ENCODE measurements at places on chromosomes 4 and X.

DNA sequence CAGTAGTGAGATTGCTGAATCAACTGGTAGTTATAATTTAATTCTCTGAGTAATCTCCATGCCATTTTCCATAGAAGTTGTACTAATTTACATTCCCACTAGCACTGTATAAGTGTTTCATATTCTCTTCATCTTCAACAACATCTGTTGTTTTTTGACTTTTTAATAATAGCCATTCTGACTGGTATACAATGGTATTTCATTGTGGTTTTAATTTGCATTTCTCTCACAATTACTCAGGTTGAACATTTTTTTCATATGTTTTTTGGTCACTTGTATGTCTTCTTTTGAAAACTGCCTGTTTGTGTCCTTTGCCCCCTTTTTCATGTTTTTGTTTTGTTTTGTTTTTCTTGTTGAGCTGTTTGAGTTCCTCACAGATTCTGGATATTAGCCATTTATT, 880.2 kb downstream of the RAPGEF2 start:
- no peak for DNase-seq

DNA sequence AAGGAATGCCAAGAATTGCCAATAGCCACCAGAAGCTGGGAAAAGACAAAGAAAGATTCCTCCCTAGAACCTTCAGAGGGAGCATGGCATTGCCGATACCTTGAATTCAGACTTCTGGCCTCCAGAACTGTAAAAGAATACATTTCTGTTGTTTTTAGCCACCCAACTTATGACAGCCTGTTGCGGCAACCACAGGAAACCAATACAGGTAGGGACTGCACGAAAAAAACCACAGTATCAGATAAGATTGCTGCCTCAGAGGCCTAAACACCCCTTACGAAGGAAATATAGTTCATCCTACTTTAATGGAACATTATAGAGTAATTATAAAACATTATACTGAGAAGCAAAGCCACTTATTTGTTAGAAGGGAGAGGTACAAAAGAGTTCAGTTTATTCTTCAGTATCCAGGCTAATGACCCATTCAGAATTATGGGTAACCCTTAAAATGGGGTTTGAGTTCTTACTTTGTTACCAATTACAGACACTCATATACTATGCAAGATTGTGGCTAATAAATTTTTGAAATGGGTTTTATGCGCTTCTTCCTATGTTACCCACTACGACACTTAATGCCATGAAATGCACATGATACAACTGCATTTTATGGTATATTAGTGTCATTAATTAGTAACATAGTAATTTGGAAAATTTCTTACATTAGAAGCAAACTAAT, 37.4 kb upstream of the SMIM10L2A start:
- no peak for DNase-seq

DNA sequence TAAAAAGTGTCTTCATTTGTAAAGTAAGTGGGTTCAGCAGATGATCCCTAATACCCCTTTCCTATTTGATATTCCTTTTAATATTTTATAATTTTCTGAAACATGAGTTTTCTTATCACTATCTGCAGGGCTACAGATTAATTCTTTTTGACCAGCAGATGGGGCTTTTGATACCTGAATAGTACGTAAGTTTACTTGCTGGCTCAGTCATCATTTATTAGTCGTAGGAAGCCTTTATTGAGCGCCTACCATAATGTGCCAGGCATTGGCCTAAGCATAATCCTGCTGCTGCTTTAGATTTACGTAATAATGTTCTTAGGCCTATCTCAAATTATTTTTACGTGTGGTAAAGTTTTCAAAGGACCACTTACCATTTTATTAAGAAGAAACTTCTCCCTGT, 33.1 kb downstream of the OSTC start:
- no peak for DNase-seq

DNA sequence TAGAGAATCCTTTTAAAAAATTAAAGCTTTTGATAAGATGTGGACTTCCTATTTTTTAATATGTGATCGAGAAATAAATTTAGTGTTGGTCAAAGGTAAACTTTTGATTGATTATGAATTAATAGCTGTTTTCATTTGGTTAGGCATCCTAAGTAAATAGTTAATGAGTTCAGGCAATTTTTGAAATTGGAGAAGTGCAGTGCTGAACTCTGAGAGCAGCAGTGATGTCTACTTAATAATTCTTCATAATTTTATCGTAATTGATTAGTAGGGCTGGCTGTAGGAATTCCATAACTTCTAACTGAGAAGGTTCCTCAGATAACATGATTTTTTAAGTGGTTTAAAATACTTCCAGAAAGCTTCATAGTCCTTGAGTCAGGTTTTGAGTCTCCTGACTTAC, 1.5 kb downstream of the MND1 start:
- DNase-seq: no peak

DNA sequence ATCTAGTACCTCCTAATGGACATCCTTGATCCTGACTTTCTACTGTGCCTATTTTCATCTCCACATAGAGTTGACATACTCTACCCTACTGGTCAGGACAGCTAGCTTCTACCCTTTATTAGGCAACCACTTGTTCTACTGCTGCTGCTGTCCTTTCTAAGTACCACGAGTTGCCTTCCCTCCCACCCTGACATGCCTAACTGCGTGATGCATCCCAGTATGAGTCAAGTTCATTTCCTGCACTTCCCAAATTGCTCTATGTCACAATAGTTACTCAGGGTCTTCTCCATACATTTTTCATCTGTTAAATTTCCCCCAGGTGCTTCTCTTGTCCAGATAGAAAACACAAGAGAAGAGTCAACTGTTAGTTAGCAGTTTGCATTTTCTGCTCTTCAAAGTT, 133.4 kb downstream of the TBC1D19 start:
- no peak for DNase-seq

DNA sequence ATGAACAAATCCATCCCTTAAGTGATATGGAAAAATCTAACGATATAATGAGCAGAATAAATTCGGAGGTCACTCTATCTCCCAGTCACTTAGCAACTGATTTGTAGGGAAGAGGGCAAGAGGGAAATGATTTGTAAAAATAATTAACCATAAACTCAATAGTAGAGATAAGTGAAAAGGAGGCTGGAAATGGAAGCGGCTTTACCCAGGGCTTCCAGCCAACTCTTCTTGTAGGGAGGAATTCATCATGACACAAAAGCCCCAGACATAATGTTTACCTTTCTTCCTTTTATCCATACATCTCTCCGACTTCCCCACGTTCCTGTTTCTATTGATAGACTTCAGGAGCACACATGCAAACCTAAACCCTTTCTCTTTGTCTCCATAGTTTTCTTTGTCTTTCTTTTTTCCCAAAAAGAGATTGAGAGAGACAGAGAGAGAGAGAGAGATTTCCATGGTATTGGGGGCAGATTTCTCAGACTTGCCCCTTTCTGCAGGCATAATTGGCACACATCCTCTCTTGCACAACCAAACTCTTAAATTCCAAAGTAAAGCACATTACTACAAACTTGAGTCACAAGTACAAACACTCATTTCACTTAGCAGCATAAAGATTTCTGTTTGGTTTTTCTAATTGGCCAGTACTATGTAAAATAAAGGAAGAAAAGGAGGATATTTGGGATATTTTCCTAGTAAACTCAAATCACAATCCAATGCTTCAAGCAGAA, 140.9 kb downstream of the MAPK10 start:
- DNase-seq: peak; percentile 41

DNA sequence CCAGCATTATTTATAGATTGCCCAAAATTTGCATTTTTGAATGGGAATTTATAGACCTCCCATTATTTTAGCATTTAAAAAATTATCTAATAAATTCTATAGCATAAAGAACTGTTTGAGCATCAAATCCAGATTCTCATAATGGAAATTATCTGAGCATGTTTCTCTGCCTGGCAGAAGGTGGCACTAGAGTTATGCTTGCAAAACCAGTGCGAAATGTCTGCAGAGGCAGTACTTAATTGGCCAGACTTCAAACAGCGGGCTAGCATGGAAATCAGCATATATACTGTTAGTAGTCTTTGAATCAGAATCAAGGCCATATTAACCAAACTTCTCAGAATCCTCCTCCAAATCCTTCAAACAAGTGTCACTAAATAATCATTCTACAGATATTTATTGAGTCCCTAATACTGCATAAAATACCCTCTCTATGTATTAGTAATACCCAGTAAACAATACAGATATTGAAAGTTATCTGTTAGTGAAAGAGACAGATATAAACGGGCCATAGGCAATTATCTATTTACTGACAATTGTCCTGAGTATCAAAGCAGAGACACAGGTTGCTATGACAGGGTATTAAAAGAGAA, 78.7 kb upstream of the DCLK2 start:
- DNase-seq: peak; percentile 15

DNA sequence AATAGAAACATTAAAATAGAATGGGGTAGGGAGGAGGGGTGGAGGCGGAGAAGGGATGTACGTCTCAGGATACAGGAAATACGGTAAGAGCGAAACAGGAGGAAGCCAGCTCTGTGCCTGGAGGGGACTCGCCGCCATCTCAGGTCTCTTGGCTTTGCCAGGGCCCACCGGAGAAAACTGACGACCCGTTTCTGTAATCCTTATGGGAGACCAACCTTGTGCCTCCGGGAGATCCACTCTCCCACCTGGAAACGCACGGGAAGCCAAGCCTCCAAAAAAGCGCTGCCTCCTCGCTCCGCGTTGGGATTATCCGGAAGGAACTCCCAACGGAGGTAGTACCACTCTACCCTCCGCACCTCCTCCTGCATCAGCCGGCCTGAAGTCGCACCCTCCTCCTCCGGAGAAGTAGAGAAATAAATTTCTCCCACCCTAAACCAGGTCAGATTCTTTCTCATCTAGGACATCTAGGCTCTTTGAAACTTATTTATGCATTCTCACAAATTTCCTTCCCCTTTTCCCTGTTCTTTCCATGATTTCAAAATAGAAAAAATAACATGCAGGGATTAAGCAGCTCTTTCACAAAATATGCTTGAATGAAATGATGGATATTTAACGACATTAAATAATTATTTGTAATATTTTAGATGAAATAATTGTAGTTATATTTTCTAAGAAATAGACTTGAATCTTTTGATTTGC, at the start of gene NBDY:
TSS of gene NBDY (plus strand) at position 92 of the 699 bp plus-strand sequence. CDS start at position 203, 111 bp downstream.
- DNase-seq: peak; percentile 70

- peak; percentile 53 for DNase-seq
Measured at GRCh38 chrX:48025561-48025960, 18.8 kb downstream of the SPACA5 start.

DNA sequence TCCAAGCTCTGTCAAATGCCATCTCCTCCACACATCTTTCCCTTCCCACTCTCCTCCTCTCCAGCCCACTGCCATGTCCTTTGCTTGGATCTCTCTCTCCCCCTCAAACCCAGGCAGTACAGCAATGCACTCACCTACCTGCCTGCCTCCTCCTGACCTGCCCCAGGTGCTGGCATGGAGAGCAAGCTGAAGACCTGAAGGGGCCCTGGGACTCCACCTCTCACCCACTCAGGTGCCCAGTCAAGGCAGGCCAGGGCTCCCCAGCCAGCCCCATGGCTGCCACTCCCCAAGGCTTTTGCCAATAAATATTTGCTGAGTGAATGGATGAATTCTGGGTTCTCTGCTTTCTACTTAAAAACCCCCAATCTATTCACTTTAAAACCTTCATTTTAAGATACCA, 12.6 kb upstream of the PHKA2 start:
- no peak for DNase-seq

- DNase-seq: peak; percentile 51
Measured at GRCh38 chrX:9885150-9885549, 82.0 kb upstream of the CLDN34 start.
